ENCODE measurements at places on chromosomes 11 and 22.

GRCh38 chr11:63909591-63910506 lies 7.1 kb downstream of the RCOR2 start:
- peak; percentile 47 for DNase-seq

- no peak for DNase-seq
These were observed 209.7 kb upstream of the PLET1 start for GRCh38 chr11:112470355-112470754.

DNA sequence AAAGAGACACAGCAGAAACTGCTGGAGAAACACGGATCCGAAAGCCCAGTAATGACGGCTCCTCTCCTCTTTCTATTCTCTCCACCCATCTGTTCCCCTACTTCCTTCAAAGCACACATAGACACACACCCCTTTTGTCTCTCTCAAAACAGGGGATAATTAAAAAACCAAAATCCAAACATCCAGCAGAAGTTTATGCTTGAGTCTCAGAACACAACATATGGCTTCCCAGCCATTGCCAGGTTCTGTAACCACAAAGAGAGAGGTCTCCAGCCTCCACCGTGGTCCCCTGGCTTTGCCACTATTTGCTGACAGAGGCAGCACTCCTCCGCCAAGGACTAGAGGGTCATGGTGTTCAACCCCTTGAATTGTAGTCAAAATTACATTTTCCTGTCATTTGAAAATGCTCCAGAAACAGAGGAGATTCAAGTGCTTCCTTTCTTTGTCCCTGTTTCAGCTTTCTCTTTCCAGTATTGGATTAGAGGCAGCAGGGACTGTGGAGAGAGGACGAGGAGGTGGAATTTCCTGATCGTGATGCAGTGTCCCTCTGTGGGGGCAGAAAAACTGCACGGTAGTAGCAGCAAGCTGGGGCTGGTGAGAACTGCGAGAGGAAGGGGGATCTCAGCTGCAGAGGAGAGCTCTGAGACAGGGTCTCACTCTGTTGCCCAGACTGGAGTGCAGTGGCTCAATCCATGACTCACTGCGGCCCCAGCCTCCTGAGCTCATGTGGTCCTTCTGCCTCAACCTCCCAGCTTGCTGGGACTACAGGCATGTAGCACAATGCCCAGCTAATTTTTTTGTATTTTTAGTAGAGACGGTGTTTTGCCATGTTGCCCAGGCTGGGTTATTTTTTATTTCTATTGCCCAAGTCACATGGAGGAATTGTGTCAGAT lies 60.3 kb downstream of the UBASH3B start:
- no peak for DNase-seq

DNA sequence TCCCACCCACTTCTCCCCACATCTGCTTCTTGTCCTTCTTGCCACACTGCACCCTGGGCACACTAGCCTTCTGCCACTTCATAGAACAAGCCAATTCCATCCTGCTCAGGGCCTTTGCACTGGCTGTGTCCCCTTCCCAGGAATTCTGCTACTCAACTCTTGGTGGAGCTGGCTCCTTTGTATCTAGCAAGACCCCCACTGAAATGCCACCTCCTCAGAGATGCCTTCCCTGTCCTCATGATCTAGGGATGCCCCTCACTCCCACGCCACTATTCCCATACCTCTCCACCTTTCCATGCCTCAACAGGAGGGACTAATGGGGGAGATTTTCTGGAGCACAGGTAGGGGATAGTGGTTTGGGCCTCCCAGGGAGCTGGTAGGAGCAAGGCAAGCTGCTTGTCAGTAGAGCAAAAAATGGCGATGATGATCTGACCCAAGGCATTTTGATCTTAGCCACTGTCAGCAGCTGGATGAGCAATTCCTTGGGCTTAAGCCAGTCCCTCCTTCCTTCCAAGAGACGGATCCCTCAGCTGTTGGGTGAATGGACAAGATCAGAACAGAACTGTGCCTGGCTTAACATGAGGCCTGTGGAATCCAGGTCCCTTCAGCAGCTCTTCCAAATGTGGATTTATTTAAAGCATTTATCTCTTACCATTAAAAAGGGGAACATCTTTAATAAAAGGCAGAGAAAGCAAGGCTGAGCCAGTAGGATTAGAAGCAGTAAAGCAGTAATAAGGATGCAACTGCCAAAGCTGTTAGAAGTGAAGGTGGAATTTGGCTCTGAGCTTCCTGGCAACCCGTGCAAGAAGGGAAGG lies 4.0 kb upstream of the PRDM11 start:
- DNase-seq = no peak

- no peak for DNase-seq
These were observed 33.0 kb downstream of the GRIA4 start for GRCh38 chr11:105642870-105643269.

- DNase-seq = no peak
These were observed 9.6 kb downstream of the OR5A2 start for GRCh38 chr11:59416613-59417012.

GRCh38 chr22:19789828-19790227 lies 29.2 kb downstream of the TBX1 start:
- DNase-seq = no peak

DNA sequence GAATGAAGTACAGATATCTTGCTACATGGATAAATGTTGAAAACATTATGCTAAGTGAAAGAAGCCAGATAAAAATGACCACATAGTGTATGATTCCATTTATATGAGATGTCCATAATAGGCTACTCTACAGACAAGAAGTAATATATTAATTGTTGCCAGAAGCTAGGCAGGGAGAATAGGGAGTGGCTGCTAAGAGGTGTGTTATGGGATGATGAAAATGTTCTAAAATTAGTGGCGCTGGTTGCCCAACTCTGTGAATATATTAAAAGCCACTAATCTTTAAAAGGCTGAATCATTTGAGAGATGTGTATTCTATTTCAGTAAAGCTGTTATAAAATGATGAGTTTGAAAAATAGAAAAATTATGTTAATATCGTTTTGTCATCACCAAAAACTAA lies 144.4 kb downstream of the NCAM1 start:
- no peak for DNase-seq

- DNase-seq = no peak
These were observed 75.4 kb upstream of the RTL6 start for GRCh38 chr22:44573451-44573850.

DNA sequence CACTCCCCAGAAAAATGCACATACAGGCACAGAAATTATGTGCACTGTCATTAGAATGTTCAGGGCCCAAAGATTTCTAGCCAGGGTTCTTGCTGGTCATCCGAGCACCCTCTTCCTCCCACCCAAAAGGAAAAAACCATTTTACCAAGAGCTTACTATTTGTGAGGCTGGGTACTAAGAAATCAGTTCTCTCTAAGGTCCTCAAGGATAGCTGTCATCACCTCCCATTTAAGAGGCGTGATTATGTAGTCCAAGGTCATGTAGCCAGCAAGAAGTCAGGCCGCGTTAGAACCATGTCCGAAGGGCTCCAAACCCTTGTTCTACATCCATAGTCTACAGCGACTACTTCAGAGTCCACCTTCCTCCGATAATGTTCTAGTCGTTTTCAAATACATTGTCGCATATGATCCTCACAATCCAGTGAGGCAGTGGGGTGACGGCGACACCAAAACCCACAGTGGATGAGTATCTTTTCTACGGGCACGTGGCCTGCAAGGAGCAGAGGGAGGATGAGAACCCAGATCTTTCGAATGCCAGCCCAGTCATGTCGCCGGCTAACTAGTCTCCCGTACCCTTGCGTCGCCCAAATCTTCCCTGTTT lies 634 bp downstream of the TIMM8B start:
- DNase-seq = no peak

DNA sequence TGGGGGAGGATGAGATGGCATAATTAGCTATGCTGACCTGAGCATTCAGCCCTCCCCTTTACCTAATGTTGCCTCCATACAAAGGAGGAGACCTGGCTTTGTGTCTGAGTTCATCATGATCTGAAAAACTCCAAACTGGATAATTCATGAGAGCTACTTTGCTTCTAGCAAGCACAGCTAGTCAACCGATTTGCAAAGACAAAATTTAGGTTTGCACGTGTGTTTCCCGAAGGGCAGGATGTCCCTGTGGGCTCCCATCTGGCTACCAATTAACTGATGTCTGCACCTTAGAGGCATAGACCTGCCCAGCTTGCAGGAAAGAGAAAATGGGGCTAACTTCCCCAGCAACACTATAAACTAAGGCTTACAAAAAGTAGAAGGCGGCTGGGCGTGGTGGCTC lies 42.2 kb upstream of the POU2AF1 start:
- no peak for DNase-seq

GRCh38 chr11:67491276-67492068 lies 8.6 kb downstream of the AIP start:
- no peak for DNase-seq

DNA sequence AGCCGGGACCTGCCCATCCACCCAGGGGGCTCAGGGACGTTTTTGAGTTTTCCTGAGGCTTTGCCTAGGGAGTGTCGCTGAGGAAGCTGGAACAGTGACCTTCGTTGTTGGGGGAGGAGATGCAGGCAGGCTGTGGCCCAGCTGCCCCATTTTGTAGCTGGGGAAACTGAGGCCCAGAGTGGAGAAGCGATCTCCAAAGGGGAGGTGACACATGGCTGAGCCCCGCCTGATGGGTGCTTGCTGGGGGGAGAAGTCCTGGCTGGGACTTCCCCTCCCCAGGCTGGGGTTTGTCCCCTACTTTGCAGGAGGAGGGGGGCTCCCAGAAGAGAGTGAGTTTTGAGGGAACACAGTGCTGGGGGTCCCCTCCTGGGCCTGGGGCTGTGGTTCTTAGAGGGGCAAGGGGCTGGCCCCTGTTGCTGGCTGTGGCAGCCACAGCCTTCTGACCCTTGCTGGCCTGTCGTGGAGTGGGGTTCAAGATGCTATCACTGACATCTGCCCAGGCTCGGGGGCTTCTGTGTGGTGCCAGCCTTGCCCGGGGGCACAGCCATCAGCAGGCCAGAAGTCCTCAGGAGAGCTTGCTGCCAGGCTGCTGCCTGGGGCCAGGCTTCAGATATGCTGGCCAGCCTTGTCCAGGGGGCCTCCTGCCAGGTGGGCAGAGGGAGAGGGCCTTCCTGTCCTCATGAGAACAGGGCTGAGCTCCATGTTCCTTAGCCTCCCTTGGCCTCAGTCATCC lies 21.4 kb downstream of the KCNQ1 start:
- no peak for DNase-seq

- no peak for DNase-seq
These were observed 13.3 kb upstream of the SERPINH1 start for GRCh38 chr11:75548595-75549272.

DNA sequence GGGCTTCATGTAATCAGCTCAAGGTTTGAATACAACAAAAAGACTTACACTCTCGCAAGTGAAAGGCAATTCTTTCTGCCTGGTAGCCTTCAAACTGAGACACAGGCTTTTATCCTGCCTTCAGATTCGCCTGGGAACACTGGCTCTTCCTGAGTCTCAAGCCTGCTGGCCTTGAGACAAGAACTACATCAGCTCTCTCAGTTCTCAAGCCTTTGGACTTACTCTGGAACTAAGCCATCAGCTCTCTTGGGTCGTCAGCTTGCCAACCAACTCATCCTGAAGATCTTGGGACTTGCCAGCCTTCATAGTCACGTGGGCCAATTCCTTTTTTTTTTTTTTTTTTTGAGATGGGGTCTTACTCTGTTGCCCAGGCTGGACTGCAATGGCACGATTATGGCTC lies 35.7 kb upstream of the LRRC10B start:
- no peak for DNase-seq

GRCh38 chr22:45868571-45869339 lies 108.2 kb downstream of the WNT7B start:
- DNase-seq = no peak

GRCh38 chr11:100008417-100008816 lies 678.7 kb upstream of the ARHGAP42 start:
- DNase-seq = no peak

Data from frontal cortex (tissue), 4 donors.